Stimulated activated CD4-positive, alpha-beta T cell treated with anti-CD3 and anti-CD28 coated beads, TNF-alpha, amount 100 ng/mL, for 4 hours (primary cell): ENCODE measurements at places on chromosomes 12 and 14.

- no peak for DNase-seq
Measured at GRCh38 chr14:99660794-99661193, 15.9 kb downstream of the HHIPL1 start.

DNA sequence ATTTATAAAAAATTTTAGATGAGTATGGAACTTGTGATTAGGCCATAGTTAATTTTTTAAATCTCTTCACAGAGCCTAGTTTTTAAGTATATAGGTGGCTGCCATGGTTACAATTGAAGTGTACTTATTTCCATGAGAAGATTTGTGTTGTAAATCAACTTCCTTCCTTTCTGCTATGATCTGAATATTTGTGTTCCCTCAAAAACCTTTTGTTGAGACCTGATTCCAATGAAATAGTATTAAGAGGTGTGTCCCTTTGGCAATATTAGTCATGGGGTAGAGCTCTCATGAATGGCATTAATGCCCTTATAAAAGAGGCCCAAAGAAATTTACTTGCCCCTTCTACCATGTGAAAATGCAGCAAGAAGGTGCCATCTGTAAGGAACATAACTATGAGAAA, 28.8 kb downstream of the ETNK1 start:
- no peak for DNase-seq

GRCh38 chr14:76439237-76439775, 63.4 kb downstream of the ESRRB start:
- DNase-seq = no peak

DNA sequence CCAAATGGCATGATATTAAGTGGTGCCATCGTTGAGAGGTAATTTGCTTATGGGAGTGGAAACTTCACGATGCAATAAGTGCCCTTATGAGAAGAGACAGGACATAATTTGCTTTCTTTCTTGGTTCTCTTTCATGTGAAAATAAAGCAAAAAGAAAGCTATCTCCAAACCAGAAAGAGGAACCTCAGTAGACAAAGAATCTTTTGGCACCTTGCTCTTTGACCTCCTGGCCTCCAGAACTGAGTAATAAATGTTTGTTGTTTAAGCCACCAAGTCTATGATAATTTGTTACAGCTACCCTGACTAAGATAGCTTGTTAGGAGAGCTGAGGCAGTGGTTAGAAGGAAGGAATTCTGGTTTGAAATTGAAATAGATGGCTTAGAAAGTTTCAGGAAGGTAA, 39.6 kb downstream of the CCER1 start:
- no peak for DNase-seq

DNA sequence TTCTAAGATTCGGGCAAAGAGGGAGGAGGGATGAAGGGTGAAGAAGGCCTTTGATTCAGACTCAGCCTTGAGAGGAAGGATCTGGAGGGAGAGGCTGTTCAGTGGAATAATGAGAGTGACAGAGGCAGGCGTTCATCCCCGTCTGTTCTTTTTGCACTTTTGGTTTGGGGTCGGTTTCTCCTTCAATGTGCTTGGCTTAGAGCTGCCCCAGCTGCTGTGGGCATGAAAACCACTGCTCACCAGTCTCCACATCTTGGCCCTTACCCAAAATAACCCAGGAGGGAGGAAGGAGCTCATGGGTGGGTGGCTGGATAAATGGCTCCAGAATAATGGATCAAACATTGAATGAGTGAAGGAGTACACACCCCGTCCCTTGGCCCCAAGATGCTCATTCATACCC, 261.7 kb upstream of the FKBP4 start:
- no peak for DNase-seq

- DNase-seq = no peak
Measured at GRCh38 chr14:75430116-75430515, 2.3 kb downstream of the JDP2 start.

DNA sequence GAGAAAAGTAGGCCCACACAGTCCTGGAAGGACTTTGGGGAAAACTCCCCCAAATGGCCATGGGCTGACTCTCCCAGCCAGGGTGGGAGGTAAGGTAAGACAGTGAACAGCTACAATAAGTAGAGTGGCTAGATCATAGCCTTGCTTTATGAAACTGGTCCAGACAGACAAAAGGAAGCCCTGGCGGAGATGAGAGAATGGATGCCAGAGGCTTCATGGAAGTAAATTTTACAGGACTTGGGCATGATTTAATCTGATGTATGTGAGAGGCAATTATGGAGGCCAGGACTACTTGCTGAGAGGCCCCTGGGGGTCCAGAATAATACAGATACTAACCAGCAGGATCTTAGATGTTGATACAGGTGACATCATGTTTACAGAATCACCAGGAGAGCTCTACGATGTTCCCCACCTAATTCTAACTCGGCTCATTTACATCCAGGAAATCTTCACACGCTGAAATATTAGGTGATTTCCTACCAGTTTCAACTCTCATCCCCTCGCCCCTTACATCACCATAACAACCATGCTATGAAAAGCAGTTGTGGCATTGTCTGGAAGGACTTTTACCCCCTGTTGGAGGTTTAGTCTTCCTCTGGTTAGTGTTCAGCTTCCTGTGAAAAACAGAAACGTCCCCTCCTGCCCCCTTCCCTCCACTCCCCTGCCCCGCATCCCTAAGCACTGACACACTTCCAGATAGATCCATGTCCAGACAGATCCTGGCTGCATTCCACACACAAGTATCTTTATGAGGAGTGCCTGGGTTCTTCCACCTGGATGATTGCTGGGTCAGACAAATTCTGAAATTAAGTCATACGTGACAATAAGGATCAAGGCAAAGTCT, 39.5 kb upstream of the NT5DC3 start:
- DNase-seq = no peak

DNA sequence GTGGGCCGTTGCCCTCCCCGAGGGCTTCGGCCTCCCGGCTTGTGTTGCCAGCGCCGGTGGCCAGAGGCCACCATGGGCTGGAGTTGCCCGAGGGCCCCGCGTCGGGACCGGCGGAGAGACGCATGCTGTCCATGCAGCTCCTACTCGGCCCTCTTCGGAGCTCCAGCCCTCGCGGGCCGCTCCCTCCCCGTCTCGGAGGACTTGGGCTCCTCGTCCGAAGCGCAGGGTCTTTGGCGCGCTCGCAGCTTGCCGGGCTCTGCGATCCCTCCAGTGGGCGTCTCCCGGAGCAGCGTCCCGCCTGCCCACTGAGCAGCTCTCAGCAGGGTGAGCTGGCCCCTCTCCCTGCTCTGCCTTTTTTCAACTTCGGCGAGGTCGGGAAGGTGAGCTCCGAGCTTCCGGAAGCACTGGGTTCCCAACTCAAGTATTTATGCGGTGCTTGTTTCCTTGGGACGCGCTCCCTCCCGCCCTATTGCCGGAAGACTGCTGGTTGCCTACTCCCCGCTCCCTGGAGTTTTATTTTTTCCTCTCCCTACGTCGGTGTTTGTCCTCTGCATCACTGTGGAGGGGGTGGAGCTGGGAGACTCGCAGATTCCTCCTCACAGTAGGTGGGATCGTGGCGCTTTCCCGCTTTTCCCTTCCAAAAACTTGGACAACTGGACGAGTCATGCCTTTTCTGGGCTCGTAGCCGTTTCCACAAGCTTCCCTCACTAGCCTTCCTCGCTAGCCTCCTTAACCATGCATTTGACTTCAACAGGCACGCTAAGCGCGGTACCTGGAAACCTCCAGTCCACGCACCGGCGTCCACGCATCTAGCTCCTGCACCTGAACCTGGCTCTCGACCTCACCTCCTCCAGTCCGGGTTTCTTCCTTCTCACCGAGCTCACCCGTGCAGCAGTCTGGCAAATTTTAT, at the start of gene AVPR1A:
Gene AVPR1A (minus strand): TSS at position 489 of the 910 bp plus-strand sequence. CDS start 365 bp downstream, at position 124.
- no peak for DNase-seq

DNA sequence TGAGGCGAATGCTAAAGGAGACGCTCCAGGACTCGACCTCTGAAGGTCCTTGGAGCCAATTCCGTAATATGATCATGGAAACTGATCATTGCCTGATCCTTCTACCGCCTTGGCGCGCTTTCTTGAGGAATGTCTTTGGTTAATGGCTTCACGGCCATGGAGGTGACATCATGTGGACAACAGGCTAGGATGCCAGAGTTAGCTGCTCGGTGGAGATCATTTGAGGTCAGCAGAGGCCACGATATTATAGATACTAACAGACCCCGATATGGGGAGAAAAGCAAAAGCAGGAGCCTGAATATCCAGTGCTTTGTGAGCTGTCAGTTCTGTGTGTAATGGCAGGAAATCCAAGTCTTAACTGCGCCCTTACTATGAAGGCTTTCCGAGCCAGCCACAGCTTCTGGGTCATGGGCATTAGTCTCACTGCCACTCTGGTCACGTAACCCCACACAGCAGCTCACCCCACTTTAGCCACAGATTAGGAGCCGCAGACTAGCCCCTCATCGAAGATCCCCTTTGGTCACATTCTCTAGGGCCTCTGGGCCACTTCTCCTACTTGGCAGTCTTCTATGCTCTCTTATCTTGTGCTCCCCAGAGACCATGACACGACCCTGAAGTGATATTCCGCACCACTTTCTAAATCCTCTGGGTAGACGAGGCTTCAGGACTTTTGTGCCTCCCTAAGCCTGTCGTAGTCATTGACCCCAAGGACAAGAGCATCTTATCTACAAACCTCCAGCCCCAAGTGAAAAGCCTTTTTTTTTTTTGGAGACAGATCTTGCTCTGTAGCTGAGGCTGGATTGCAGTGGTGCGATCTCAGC, 724 bp upstream of the CS start:
- no peak for DNase-seq

- DNase-seq = no peak
Measured at GRCh38 chr12:107378609-107379008, 285.3 kb upstream of the CRY1 start.

GRCh38 chr12:67559751-67560150, 88.8 kb upstream of the DYRK2 start:
- DNase-seq = no peak

DNA sequence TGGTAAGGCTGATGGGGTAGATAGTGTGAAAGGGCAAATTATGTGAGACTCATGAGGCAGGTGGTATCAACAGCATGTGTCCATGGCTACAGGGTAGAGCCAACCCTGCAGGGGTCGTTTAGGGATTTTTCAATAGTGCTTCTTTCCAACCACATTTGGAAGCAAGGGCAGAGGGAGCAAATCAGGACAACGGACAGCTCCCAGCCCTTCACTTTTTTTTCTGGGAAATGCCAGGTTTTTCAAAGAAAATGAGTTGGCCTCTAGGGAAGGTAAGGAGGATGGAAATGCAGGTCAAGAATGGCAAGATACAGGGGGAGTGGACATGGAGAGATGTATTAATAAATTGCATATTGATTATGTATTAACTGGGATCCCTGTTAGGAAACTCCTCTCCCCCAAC, 4.9 kb upstream of the CMA1 start:
- DNase-seq = no peak

DNA sequence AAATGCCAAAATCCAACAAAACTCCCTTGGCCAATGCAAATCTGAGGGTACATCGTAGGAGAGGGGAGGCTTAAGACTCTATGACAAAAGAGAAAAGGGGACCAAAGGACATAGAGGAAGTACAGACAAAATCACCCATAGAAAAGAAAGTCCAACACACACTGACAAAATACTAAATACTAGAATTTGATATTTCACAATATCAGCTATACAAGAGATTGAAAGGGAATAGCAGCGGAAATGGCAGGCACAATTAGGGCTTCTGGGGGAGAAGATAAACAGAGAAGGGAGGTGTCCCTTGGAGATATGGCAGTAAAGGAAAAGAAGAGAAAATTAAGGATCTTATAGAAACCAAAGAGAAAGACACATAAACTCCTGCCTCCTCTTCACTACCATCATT, 29.0 kb downstream of the ATP2B1 start:
- no peak for DNase-seq

DNA sequence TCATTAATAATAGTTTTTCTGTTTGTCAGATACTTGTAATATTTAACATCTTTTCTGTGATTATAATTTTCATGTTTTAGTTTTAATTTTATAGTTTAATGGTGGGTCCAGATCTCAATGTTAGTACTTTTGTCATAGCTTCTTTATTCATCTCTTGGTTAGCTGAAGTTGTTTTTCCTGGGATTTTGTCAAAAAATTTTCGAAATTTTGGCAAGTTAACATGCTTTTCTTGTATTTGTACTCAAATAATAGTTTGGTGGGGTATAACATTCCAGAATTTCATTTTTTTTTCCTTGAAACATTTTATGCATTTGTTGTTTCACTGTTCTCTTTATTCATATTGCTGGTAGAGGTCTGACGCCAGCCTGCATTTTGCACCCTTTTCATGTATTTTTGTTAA, 45.5 kb downstream of the KTN1 start:
- DNase-seq = no peak

DNA sequence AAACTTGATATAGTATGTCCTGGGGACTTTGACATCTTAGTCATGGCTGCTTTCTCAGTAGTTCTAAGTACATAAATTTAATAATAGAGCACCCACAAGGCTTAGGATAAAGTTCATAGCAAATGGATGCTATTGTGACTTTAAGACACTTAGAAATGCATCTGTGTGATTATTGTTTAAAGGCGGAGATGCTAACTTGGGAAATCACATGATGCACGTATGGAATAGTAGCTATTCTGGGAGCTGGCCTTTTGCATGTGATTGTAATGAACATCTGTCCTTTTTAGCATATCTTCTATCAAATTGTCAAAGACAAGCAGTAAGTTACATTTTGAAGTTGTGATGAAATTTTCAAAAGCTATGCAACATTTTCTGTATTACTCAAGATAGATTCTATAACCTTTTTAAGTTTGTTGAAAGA, 46.7 kb upstream of the ATP2A2 start:
- no peak for DNase-seq
